T-helper 1 cell (primary cell): ENCODE measurements at places on chromosomes 5 and 9.
A peak's percentile ranks its signal among the peaks of the same experiment; 100 is the strongest.

DNA sequence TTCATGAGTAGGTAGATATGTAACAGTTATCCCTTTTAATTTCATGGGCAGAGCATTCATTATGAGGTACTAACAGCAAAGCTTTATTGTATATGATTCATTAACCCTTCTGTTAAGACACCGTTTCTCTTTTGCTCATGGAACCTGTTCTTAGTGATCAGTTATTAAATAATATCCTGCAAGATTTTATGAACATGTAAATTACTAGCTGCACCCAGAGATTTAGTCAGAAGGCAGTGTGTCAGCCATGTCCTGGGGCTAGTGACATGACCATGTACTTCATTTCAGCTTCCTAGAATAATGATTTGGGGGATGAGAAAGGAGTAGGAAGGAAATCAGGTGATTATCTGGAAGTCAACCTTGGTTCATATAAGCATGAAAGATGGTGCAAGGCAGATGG, 7.0 kb downstream of the MAST4 start:
- no peak for DNase-seq

GRCh38 chr5:179137643-179138567, 77.7 kb downstream of the ZNF354C start:
- no peak for DNase-seq

GRCh38 chr9:117777823-117778222, 73.6 kb downstream of the TLR4 start:
- no peak for DNase-seq

GRCh38 chr9:136020206-136020605, 59.0 kb upstream of the UBAC1 start:
- no peak for DNase-seq

DNA sequence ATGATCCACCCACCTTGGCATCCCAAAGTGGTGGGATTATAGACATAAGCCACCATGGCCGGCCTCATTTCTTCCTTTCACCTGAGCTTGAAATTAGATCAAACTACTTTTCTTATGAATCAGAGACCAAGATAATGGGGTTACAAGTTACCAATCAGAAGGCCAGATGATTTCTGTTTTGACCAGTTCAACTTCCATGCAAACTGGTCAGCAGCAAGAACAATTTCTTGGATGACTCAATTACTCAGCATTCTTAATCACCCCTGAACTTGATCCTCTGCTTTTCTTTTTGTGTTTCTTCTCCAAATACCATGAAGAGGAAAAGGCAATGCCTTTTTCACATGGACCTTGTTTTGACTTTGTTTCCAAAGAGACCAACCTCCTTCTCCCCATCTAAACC, 10.0 kb upstream of the PLIN2 start:
- DNase-seq = no peak

DNA sequence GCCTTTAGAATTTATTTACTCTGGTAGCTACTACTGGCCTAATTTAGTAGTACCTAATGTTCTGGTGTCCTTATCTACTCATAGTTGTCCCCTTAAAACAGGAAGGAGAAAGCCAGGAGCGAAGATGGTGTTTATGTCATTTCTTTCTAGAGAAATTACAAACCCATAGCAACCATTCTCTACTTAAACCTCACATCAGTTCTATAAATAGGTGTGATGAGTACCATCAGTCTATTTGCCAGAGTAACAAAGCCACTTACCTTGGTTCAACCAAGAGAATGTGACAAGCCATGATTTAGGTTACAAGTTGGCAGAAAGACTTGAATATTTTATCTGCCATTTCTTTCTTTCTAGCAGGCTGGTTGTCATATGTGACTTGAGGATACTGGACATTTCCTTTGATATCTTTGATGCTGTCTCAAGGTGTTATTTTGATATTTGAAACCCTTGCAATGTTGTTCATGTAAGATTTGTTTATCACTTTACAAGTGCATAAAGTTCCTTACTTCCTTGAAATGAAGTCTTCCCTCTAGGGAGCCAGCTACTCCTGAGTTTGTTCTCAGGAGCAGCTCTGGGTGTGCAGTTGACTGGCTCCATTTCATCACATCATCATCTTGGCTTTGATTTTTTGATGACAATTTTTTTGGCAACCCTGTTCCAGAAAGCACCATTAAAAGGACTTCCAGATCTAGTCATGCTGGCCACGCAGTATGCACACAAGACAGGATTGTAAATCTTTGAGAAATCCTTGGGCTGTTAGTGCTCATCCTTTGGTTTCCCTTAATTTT, 286.8 kb downstream of the ARHGAP26 start:
- DNase-seq = no peak

GRCh38 chr9:130987738-130988399, 21.1 kb upstream of the LAMC3 start:
- DNase-seq = no peak

- no peak for DNase-seq
These were observed 231.6 kb upstream of the TAS2R1 start for GRCh38 chr5:9861666-9862256.

DNA sequence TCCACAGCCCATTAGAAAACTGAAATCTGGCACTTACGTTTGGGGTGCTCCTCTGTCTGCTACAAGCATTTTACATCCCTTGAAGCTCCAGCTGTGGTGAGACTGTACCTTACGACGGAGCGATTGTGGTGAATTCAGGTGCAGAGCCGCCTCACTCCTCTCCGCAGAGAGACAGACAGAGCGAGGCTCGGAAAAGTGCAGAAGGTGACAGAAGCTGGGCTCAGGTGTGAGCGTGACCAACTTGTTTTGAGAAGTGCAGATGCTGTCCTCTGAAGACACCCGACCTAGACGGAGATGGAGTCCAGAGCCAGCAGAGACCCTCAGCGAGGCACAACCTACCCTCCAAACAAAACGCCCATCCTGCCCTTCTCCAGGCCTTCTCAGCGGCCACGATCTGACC, 196.5 kb downstream of the MED10 start:
- no peak for DNase-seq

DNA sequence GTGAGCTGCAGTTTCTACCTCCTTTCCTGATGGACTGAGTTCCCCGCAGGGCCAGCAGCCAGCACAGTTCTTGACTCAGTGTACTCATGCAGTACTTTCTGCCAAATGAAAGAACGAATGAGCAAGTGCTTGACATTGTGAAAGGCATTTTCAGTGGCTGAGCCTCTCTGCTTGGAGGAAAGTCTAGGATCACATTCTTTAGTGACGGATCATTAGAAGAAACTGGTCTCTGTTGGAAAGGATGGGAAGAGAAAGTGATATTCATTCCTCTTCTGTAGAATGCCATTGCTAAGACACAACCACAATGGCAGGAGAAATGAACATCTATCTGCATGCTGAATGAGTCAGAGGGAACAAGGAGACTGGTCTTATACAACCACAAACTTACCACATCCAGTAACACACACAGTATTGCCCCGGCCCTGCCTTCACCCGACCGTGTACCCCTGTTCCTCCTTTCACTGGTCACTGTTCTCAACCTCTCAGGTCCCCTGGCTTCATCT, 206.9 kb downstream of the CRB2 start:
- no peak for DNase-seq

GRCh38 chr5:117425163-117425562, 850.5 kb upstream of the SEMA6A start:
- no peak for DNase-seq

DNA sequence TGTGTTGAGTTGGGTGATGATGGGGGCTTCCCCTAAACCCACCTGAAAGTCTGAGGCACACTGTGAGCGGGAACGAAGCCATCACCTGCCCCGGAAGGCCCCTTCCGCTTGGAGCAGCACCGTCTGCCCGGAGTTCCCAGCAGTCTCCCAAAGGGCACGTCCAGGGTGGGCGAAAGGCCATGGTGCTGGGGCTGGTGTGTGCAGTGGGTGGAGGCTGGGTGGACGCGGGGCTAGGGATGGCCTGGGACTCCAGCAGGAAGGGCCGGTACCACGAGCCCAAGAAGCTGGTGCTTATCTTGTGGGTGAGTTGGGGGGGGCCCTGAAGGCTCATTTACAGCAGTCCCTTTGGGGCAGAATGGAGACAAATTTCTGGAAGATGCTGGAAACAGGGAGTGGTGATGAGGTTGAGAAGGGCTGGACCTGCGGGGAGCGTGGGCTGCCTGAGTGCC, 4.6 kb downstream of the FLT4 start:
- no peak for DNase-seq

DNA sequence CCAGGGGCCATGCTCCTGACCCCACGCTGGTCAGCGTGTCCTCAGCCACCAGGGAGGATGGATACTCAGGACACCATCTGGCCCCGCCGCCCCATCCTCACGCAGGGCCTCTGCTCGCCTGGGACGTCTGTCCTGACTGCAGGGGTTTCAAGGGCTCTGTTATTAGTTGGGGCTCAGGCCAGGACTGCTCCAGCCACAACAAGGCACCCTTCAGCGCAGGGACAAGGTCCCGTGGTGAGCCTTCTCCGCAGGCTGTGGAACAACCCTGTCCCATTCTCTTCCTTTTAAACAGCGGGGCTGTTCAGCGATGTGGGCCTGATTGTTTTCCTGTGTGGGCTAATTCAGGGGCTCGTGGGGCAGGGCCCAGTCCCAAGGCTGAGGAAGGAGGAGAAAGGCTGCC, 61.6 kb downstream of the SEMA4D start:
- no peak for DNase-seq

- DNase-seq = no peak
These were observed 659.0 kb upstream of the ARRDC3 start for GRCh38 chr5:92041911-92042660.

GRCh38 chr5:62457071-62457470, 44.5 kb downstream of the IPO11 start:
- DNase-seq = no peak

- no peak for DNase-seq
These were observed 184.5 kb upstream of the PAPPA start for GRCh38 chr9:115969096-115969495.

DNA sequence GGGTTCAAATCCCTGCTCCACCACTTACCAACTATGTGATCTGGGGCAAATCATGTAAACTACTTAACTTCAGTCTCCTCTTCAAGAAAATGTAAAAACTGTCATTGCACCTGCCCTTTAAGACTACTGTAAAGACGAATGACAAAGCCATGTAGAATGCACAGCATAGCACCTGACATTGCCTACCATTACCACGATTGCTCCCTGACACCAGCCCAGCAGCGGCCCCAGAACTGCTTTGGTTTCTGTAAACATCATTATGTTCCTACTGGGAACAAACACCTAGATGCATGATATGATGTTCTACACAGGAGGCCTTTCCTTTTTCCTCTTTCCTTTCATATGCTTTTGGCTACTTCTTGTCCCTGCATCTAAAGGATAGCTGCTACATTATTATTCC, 23.1 kb upstream of the PLPP6 start:
- no peak for DNase-seq

DNA sequence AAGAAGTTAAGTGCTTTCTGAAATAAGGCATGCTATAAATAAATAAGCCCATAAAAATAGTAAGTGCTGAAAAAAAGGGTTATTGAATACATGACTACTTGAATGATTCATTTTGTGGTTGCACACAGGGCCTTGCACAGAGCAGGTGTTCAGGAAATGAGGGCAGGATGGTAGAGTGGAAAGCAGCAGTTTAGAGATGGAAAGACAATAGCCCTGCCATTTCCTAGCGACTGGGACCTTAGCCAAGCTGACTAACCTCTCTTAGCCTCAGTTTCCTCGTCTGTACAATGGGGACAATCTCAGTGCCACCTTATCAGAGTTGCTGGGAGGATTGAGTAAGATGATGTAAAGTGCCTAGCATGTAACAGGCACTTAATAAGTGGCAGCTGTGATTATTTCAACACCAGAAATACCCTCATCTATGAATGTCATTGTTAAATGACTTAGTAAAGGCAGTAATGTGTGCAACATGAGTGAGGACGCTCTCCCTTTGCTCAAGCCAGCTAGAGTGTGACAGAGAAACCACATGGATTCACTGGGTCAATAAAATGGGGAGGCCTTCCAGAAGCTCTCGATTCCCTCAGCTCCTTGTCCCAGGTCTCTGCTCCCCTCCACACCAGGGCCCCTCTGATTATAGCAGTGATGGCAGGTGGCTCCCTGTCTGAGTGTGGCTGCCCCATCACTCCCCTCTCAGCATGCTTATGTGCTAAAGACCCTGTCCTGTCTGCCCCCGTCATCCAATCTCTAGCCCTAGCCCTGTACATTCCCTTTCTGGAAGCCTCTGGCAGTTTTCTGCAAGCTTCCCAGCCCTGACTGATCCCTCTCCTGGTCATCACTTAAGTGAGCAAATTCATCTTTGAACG, 16.0 kb upstream of the PHF19 start:
- DNase-seq = peak; percentile 91

DNA sequence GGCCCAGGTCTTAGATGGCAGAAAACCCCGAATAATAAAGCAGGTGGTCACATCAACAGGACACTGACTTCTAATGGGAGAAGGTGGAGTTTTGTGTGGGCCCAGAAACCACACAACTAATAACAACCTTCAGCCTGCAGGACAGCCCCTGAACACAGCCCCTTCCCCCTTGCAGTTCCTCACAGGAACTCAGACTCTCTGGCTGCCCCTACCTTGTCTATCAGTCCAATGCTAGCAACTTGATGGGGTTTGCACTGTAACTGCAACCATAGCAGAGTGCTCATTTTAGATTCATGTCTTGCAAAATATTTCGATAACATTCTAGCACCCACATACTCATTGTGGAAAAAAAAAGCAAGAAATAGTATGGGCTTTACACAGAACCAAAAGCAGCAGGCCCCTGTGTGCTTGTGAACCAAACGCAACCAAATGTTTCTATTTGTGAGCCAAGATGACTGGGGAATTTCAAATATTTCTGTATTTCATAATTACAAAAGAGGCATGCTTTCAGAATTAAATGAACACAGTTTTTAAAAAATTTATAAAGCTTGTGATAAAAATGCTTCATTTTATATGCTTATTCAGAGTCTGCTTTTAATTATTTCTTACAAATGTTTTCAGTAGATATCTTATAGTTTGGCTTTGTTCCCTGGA, 62.7 kb upstream of the PDE4D start:
- DNase-seq = no peak

DNA sequence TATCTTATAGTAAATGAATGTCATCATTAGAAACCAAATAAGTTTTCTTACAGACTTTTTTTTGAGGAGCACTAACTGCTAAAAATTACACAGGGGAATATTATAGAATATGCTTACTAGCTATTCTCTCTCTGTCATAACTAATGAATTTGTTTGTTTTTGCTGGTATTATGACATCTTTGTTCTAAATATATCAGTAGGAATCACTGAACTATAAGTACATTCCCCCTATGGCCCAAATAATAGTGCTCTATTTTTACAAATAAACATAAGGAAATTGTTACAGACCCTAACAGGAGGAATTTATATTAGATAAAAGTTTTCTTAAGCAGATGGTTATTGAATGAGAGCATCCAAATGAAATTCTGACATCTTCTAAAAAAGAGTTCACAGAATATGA, 83.0 kb upstream of the RIOK2 start:
- no peak for DNase-seq

DNA sequence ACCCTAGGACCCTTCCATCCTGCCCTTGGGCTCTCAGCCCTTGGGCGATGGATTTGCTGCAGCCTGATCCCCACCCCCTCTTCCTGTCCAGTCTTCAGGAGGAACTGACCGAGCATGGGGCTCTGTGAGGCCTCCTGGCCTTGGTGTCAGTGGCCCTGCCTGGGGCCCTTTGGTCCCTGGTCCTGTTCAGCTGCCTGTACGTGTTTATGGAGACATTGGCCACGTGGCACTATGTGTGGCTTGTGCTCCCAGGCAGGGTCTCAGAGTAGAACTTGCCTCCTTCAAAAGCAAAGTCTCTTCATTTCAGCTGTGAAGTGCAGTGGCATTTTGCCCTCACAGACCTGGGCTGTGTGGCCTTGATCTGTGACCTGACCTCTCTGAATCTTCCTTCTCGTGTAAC, 11.1 kb downstream of the FCN2 start:
- DNase-seq = no peak

- DNase-seq = no peak
These were observed 17.8 kb downstream of the LRRC8A start for GRCh38 chr9:128899566-128900322.
